ENCODE measurements at places on chromosomes 1 and 21.

DNA sequence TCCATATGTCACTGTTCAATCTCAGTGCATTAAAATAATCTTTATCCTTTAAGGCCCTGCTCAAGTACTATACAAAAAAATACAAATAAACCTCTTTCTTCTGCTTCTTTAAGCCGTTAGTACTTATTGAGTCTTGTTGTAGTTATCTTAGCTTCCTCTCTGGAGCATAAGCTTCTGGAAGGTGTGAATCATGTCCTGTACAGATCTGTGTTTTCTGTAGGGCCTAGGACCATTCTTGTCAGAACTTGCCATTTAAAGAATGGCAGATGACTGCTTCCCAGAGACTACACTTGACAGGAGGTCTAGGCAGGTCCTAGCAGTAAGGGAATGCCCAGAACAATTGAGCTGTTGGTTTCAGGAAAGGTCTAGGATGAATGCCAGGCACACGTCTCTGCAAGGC is 12.9 kb downstream of the NEK7 start:
- no peak for DNase-seq

GRCh38 chr1:200654660-200655059 is 15.0 kb downstream of the DDX59 start:
- no peak for DNase-seq

DNA sequence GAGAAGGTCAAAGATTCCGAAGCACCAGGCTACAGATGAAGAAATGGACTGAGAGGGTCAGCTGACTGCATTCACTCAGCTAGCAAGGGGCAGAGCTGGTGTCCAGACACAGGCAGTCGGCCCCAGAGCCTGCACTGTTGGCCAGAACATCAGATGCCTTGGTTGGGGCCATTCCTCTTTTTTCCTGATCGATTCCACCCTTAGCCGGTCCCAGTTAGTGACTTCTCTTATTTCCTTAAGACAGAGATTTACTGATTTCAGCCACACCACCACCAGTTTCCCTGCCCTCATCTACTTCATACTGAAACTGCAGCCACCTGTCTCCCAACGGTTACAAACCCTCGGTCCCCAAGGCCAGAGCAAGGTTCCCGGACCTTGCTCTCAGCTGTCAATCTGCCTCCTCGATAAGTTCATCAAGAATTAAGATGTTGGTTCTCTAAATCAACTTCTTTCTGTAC is 11.5 kb downstream of the CD58 start:
- no peak for DNase-seq

DNA sequence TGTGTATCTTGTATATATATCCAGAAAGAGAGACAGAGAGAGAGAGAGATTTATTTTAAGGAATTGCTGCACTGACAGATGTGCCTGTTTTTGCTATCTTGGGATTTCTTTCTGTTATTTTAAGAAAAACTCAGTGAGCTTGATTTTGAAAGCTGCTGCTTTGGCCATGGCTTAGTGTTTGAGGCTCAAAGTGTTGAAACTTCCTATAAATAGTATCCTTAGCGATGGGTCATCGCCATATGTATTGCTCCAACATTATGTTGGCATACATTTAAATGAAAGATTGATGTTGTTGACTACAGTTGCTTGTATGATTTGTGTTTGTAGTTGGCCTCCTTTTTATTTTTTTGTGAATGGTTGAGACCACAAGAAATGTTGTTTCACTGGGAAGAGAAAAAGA is 29.0 kb upstream of the NTPCR start:
- no peak for DNase-seq

GRCh38 chr1:115592264-115592663 is 49.5 kb upstream of the VANGL1 start:
- DNase-seq = no peak

DNA sequence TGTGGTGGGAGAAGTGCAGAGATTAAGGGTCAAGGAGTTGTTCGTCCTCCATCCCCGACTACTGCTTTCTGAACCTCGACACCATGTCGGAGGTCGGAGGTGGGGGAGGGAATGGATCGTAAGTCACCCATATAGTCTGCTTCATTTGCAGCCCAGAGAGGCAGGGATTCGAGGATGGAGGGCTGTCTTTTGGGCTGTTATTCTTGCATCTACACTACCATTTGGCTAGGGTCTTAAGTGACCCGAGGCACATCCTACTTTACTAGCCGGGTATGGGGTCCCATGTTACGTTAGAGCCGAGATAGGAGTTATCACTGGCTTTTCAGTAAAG is 578 bp downstream of the USP21 start:
- DNase-seq = no peak

GRCh38 chr1:78061825-78062523 is 16.2 kb downstream of the GIPC2 start:
- DNase-seq = peak; percentile 42

DNA sequence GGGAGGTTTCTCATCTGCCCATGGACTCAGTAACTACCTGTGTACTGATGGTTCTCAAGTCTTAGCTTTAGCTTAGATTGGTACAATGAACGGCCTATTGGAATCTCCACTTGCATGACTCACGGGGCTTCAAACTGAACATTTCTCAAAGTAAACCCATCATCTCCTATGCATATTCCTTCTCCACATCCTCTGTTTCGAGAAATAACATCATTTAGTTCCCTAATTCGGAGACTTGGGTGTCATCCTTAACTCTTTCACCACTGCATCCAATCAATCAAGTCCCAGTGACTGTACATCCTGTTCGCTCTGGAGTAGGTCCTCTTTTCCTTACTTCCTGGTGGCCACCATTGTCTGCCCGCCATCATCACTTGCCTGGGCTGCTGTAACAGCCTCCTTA is 55.8 kb downstream of the LGR6 start:
- DNase-seq = peak; percentile 20

GRCh38 chr1:157202331-157202730 is 64.1 kb upstream of the ETV3 start:
- no peak for DNase-seq

GRCh38 chr21:20902511-20902910 is 95.7 kb upstream of the NCAM2 start:
- DNase-seq = no peak

DNA sequence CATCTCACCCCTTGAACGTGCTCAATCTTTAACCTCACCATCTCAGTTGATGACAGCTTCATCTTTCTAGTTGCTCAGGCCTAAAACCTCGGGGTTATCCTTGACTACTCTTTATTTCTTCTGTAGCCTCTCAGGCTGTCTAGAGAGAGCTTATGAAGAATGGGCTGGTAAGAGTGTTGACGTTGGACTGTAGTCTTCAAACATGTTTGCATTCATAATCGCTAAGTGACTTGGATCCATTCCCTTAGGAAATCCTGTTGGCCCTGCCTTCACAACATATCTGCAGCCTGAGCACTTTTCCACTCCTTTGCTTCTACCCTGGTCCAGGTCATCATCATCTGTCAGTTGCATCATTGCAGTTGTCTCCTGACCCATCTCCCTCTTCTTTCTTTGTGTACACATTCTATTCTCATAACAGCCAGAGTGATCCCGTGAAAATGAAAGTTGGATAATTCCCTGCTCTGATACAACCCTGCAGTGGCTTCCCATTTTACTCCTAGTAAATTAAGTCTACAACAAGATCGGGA is 10.5 kb downstream of the UCK2 start:
- DNase-seq = no peak

DNA sequence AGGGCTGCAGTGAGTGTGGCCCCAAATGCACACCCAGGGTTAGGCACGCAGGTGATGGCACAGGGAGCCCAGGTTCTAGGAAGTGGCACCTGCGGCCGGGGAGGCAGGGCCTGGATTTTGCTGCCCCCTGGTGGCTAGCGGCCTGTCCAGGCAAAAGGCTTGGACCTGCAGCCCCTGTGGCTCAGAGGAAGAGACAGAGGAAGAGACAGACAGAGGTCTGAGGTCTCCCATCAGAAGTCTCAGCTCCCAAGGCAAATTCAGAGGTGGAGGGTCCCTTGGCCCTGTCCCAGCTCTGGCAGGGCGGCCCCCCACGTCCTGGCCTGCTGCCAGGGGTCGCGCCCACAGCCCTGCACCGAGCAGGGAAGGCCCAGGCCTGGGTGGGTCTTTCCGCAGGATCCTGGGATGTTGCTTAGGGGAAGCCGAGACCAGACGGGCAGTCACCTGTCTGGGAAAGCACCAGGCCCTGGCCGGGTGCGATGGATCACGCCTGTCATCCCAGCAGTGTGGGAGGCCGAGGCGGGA is 8.0 kb upstream of the TNFRSF14 start:
- DNase-seq = peak; percentile 90

GRCh38 chr1:34176830-34177603 is at the start of gene C1orf94:
TSS of gene C1orf94 (plus strand) at chr1:34176907. CDS start at chr1:34177790, 883 bp downstream.
- DNase-seq = no peak
